GM23248 (cell line): ENCODE measurements at places on chromosomes 4 and X. TPM values are rescaled to one million over a fixed set of nuclear protein-coding genes. Genes with fewer than 3 reads are reported as not detected.

UGT8 gene
- total RNA-seq = not detected in 2 replicates

KIF4A gene
- total RNA-seq = 5.6 and 7.5 TPM in 2 replicates

CTAG1A gene
- total RNA-seq = not detected in 2 replicates

ADH7 gene
- not detected in 2 replicates for total RNA-seq

TCEAL2 gene
- not detected in 2 replicates for total RNA-seq

SSX3 gene
- total RNA-seq = not detected in 2 replicates

PRDM8 gene
- total RNA-seq = 4.4 and 7.0 TPM in 2 replicates

BTC gene
- total RNA-seq = not detected in 2 replicates

CCNQ gene
- total RNA-seq = 34.7 and 45.5 TPM in 2 replicates

SMAD1 gene
- 24.0 and 24.9 TPM in 2 replicates for total RNA-seq

FRG2 gene
- not detected in 2 replicates for total RNA-seq

DNA sequence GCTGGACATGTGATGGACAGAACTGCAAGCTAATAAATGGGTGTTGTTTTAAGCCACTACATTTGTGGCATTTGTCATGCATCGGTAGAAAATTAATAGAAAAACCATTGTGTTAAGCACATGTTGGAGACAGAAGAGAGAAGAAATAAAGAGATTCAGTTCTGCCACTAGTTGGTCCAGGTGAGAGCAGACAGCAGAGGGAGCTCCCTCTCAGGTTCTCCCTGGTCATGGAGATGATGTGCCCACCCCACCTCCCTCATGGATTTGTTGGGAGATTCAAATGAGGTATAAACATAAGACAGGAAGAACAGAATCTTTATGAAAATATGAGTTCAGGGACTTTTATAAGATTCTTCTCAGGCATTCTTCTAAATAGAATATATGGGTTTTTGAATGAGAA, 36.8 kb upstream of the OCIAD2 start:
- no peak for DNase-seq

DNA sequence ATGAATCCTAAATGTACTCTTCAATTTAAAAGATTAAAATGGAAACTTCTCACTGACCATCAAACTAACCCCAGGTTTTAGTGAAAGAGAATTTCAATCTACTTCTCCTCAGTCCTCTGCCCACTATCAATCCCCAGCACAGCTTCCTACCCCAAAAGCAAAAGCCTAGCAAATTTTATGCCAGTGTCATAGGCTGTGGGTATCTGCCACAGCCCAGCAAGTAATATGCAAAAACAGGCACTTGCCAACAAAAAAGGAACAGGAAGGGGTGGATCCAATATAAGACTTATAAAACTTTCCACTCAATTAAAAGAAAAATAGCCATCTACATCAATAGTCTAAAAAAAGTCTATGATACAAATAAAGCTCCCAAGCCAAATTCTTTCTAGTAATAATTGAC, 22.3 kb downstream of the CAMK2D start:
- no peak for DNase-seq

GRCh38 chr4:140807491-140808252, 51.5 kb upstream of the TBC1D9 start:
- no peak for DNase-seq

DNA sequence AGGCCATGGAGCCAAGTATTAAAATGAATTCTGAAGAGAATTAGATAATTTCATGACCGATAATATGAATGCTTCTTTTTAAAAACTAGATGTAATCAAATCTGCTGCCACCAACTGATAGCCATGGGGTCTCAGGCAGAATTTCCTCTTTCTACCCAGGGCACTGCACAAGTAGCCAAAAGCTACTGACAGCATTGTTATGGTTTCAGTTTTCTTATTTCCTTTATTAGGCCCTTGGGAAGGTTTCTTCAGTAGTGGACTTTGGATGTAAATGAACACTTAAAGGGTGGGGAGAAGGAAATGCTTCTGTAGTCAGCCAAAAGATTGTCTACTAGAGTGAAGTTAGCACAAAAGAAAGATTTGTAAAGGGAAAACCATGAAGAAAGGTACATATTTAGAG, 686.0 kb downstream of the ADGRL3 start:
- DNase-seq = no peak

DNA sequence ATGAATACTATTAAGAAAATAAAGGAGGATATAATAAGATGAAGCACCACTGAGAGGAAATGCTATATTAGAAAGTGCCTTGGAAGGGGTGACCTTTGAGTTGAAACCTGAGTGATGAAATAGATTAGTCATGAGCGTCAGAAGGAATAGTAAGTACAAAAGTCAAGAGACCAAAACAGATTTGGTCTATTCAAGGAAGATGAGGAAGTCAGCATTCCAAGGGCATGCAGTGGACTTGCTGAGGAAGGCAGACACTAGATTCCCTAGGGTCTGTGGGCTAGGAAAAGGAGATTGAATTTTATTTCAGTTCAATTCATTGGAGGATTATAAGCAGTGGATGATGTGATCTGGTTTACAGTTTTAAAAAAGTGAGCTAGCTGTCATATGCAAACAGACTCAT, 73.0 kb upstream of the WDFY3 start:
- DNase-seq = peak; percentile 65

DNA sequence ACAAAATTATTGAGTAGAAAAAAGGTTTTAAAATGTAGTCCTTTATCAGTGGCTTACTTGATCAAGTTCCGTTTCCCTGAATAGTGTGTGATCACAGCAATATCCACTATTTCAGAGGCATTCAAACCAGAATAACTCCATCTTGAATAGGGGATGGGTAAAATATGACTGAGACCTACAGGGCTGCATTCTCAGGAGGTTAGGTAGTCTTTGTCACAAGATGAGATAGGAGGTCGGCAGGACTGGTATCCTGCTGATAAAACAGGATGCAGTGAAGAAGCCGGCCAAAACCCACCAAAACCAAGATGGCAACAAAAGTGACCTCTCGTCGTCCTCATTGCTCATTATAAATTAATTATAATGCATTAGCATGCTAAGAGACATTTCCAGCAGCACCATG, 24.7 kb downstream of the TSPAN6 start:
- no peak for DNase-seq

GRCh38 chr4:91936311-91936710, 367.5 kb upstream of the GRID2 start:
- peak; percentile 2 for DNase-seq

- peak; percentile 30 for DNase-seq
These were observed 48.2 kb downstream of the SLC34A2 start for GRCh38 chr4:25703731-25704388.

DNA sequence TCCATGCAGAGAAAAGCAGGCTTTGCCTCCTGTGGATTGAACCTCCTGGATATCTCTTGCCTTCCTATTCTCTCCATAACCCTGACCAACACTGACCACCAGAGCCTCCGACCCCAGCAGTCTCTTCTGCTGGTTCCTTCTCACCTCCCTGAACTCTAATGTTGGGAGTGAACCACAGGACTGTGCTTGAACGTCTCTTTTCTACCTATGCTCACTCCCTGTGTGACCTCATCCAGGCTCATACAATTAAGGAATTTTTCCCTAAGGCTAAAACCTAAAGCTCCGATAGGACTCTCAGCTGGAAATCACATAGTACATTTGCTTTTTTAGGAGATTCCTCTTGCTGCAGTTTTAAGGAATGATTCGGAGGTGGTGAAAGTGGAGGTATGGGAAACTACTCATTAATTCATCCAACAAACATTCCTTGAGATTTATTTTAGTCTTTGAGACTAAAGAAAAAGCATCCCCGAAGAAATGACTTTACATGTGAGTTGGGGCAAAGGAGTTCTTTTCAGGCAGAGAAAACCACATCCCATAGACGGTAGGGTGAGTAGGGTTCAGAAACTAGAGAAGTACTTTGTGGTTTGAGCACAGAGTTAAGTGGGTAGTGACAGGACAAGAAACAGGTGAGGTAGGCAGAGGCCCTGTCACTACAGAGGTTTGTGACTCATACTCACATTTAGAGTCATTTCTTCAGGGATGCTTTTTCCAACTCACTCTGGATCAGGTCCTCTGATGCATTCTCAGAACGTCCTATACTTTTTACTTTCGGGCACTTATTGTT, 30.8 kb downstream of the NDNF start:
- no peak for DNase-seq

DNA sequence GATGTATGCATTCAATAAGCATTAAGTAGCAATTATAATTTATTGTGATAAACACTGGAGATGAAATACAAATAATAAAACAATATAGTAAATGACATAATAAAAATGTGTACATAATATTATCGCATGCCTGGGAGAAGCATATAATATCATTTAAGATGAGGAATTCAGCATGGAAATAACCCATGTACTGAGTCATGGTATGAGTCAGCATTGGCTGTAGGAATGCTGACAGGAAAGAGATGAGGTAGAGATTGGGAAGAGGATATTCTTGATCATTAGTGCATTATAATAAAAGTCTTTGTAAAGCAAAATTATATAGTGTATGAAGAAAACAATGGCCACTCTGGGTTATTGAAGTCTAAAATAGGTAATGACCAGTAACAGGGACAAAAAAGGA, 82.8 kb downstream of the MAGEB10 start:
- peak; percentile 22 for DNase-seq

GRCh38 chr4:41329361-41329760, 72.6 kb downstream of the UCHL1 start:
- DNase-seq = no peak

- DNase-seq = peak; percentile 13
These were observed 42.2 kb upstream of the HGFAC start for GRCh38 chr4:3399277-3400194.

GRCh38 chr4:124431653-124432192, 280.8 kb downstream of the ANKRD50 start:
- peak; percentile 46 for DNase-seq

- DNase-seq = no peak
These were observed 551.8 kb downstream of the RAB28 start for GRCh38 chr4:12932203-12932788.

GRCh38 chr4:95232358-95233156, 316.2 kb downstream of the UNC5C start:
- DNase-seq = no peak

DNA sequence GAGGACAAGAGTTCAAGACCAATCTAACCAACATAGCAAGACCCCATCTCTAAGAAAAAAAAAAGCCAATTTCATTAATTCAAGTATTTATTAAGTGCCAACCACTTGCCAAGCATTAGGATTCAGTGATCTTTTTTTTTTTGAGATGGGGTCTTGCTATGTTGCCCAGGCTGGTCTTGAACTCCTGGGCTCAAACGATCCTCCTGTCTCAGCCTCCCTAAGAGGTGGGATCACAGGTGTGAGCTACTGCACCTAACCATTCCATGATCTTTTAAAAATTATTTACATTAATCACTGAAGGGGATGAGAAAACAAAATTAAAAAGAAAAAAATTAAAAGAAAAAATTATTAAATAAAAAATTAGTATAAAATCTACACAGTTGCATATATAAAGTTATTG, 24.4 kb downstream of the HELQ start:
- DNase-seq = no peak

GRCh38 chrX:45807572-45808425, 607.1 kb upstream of the DIPK2B start:
- peak; percentile 72 for DNase-seq

- DNase-seq = no peak
These were observed 29.2 kb downstream of the GRID2 start for GRCh38 chr4:92333016-92333415.

DNA sequence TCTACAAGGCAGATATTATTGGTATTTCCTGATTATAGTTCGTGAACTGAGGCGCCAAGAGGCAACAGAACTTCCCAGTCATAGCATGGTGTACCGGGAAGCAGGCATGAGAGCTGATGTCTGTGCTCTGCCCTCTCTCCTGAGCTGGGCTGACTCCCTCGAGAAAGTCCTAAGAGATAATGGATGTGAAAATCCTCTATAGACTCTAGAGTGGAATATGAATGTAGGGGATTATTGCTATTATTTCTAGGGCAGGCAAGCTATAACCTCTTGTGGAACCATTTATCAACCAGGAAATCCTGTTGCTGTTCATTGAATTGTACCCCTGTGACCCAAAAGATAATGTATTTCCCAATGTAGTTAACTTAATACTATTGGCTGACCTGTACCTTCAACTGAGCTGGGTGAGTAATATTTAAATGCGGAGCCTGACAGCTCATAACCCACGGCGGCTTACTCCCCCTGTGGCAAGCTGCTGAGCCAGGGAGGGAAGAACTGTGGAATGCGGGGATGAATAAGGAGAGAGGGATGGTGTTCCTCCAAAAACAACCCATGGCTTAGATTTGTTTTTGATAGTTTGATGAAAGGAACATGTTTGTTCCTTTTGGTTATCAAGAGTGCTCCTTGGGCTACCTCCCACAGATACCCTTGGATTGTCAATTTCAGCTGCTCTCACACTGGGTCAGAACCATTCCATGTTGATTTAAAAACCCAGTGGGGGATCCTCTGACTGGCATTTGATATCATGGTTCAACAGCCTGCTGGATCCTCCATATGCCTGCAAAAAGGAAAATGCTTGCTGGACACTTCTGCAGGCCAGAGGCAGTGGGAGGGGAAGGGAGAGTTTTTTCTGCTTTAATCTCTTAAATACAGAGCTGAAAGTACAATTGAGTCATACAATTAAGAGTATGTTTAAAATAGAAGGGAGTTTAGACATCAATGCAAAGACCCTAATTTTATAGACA, 339.0 kb upstream of the BOD1L1 start:
- DNase-seq = peak; percentile 87

DNA sequence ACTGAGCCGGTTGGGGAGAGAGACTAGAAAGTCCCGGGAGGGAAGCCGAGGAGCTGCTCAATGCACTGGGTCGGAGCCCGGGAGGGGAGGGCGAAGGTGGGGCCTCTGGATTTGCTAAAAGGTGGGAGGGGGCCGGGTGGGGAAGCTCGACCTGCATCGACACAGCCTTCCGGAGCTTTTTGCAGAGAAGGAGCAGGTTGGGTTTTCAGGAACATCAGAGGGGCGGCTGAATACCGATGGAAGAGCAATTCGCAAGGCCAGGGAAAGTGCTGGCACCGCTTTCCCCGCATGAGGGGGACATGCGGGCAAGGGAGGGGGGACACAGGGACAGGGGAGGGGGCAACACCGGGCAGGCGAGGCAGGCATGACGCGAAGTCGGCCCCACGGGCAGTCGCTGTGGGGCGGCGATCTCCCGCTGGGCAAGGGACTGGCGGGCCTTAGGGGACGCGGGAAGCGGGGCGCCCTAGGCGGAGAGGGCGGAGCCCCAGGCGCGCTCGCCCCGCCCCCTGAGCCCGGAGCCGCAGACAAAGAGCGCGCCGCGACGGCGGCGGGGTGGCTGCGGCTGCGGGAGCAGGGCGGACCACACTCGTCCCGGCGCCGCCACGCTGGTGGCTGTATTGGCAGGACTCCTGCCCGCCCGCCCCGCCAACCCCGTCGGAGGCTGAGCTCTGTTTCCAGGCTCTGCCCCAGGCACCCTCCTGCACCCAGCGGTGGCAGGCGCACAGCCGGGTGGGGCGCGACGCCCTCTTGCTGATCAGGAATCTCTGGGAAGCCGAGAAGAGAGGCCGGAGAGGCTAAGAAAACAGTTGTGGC, 11.6 kb downstream of the PDZD4 start:
- DNase-seq = peak; percentile 43

- DNase-seq = no peak
These were observed 1.7 kb upstream of the STIM2 start for GRCh38 chr4:26858947-26859401.

GRCh38 chr4:20075248-20075871, 176.3 kb upstream of the SLIT2 start:
- peak; percentile 43 for DNase-seq
